Naive thymus-derived CD4-positive, alpha-beta T cell (primary cell): ENCODE measurements at places on chromosomes 7 and 10. TPM values are rescaled to one million over a fixed set of nuclear protein-coding genes. Genes with fewer than 3 reads are reported as not detected.

The STAG3 gene
- 6.5 TPM for polyA plus RNA-seq

DNA sequence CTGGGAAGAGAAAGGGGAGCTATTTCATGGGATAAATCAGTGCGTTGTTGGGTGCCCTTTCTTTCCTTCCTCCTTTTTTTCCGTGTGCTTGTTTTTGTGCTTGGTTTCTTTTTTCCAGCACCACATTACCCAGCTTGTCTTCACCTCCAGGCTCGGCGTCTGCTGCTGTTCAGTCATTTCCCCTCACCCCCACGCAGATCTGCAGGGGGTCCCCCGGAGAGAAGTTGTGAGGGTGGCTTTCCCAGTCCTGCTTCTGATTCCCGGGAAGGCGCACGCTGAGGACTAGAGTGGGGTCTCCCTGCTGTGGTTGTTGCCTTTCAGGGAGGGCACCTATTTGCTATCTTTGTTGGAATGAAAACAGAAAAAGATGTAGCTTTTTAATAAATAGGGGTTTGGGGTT is 1.6 kb downstream of the CAMK1D start:
- DNase-seq = no peak

DNA sequence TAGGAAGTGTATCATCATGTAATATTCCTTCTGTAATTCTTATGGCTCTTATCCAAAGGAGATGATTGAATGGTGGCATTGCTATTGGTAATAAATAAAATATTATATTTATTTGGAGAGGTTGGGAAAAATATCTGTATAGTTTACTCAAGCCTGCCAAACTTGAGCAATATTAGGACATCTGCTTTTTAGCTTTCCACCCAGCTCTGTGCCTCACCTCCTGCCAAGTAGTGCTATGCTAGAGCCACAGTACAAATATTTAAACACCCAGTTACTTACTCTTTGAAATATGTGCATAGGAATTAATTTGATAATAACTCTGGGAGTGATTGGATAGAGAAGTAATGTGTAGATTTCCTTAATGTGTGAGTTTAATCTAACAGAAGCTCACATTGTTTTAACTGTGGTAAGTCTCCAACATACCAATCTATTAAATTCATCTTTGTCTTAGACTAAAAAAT is 129.2 kb downstream of the BBS9 start:
- DNase-seq = no peak

- DNase-seq = no peak
Measured at GRCh38 chr10:112791447-112791846, 158.6 kb upstream of the TCF7L2 start.

The DNMBP gene
- polyA plus RNA-seq = 0.40 TPM

DNA sequence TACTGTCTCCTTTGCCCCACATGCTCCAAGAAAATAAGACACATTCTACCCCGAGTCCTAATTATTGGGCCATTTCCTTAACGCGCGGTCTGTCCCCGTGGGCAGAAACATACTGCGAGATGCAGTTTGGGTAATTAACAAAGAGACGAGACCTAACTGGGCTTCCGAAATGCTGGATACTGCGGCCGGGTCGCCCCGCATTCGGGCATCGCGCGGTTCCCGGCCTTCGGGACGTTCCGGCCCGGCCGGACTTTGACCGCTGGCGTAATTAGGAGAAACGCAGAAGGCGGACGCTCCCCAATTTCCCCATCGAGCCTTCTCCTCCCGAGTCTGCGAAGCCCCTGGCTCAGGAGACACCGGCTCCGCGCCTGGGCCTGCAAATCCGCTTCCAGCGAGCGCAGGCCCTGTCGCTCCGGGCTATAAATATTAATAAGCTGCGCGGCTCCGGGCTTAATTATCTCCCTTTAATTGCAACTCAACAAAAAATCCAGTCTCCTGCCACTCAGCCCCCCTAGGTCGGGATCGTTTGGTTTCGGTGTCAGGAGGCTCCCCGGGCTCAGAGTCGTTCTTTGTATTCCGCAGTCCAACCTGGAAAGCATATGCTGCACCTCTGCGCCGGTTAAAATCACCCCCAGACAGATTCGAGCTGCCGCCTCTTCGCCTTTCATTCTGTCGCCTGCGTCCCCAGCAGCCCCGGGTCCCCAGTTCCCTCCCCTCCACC is 131.5 kb downstream of the SPAG6 start:
- DNase-seq = no peak

DNA sequence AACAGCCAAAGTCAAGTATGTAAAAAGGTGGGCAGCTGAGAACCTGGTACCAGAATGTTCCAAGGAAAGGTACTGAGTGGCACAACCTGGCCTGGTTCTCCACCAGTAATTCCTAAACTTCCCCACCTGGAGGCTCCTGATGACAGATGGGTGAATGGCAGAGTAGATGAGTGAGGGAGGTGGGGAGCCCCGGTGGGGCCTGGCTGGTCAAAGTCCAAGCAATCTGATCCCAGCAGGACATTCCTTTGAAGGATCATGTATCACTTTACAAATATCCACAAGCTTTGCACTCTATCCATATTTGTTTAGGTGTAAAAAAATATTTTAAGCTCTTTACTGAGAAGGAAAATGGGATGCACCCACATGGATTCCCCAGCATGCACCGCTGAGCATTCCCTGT is 250.2 kb downstream of the DPP6 start:
- DNase-seq = no peak

The ADARB2 gene
- not detected for polyA plus RNA-seq

GRCh38 chr10:22389856-22390589 is 44.7 kb downstream of the SPAG6 start:
- DNase-seq = no peak

DNA sequence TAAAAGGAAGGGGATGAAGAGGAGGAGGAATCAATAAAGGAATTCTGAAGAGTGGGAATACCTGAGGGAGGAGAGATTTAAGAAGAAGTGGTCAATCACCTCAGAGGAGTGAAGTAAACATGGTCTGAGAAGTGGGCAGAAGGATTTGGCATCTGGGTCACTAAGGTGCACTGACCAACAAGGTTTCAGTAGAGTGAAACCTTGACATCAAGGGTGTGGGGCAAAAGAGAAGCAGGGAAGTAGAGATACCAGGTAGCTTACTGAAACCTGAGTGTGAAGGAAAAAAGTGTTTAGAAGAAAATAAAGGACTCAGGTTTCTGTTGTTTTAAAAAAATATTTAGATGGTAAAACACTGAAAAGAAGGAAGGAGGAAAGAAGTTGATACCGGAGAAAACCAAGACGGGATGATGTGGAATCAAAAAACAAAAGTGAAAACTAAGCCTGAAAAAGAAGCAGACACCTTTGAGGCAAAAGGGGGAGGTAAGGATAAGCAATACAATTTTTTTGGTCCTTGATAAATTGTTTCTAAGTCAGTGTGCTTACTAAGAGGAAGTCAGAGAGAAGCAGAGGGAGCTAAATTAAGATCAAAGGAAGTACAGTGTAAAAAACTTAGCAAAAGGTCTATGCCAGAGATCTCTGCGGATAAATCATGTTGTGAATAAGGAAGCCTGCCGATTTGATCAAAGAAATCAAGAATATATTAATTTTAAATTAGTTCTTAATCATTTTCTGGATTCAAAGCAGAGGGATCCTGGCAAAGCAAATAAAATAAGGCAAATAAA is 137.2 kb upstream of the GPR22 start:
- DNase-seq = no peak

The CARD11 gene
- polyA plus RNA-seq = 44.5 TPM

The AUTS2 gene
- polyA plus RNA-seq = 0.55 TPM

- DNase-seq = no peak
Measured at GRCh38 chr7:50367570-50367969, 63.1 kb downstream of the IKZF1 start.

The CC2D2B gene
- not detected for polyA plus RNA-seq

GRCh38 chr7:98166668-98166970 is 44.6 kb upstream of the BHLHA15 start:
- no peak for DNase-seq

- DNase-seq = no peak
Measured at GRCh38 chr10:131203456-131204357, 107.8 kb downstream of the TCERG1L start.

DNA sequence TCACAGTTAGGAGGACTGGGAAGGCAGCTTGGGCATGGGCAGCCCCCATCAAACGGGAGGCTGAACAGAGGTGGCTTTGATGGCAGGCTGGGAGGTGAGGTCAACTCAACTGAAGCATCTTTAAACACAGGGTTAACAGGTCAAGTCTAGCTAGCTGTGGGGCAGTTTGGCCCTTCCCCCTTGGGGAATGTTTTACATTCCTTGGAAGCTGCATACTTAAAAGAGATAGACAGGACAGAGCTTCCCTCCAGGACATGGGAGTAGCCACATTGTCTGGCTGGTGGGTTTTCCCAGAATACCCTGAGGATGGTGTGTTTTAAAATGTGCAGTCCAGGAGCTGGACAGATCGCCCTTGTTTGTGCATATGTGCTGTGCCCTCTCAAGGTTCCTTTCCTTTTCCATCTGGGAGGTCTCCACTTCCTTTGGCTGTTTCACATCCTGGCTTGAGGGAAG is 6.8 kb upstream of the RASSF4 start:
- DNase-seq = no peak

The PFKFB3 gene
- 2.3 TPM for polyA plus RNA-seq

DNA sequence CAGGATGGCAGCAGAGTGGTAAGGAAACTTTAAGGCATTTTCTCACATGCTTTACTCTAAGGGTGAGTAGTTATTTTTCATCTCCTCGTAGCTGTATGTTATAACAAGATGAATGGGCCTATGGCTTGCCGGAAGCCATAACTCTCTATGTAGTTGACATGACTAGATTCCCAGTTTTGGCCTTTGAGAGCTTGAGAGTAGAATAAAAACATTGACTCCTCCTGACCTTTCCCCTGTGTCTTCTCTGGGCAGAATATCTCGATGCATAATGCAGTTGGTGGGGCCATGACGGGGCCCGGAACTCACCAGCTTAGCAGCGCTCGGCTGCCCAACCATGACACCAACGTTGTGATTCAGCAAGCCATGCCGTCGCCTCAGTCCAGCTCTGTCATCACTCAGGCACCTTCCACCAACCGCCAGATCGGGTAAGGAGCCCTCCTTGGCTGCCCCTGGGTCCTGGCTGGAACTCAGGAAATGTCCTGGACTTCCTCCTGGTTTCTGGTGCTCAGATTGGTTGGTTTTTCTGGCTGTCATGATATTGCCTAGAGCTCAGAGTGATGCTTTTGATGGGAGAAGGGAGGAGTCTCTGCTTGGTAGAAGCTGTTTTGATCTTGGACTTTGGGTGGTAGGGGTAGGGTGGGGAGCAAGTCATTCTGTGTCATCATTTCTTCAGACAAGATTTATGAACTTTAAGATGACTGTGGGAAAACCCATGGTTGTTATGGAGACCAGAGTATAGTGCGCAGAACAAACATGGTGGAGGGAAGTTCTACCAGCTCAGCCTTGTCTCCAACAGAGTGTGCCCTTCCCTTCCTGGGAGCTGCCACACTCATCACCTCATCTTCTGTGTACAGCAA is 158.0 kb downstream of the CREB5 start:
- no peak for DNase-seq

The OR6B1 gene
- not detected for polyA plus RNA-seq

The NUTM2E gene
- not detected for polyA plus RNA-seq

The SPDYE9 gene
- polyA plus RNA-seq = not detected

GRCh38 chr7:105257338-105257737 is 131.4 kb downstream of the SRPK2 start:
- DNase-seq = no peak

- no peak for DNase-seq
Measured at GRCh38 chr10:117226813-117227451, 14.0 kb upstream of the SLC18A2 start.

The ASZ1 gene
- polyA plus RNA-seq = not detected

DNA sequence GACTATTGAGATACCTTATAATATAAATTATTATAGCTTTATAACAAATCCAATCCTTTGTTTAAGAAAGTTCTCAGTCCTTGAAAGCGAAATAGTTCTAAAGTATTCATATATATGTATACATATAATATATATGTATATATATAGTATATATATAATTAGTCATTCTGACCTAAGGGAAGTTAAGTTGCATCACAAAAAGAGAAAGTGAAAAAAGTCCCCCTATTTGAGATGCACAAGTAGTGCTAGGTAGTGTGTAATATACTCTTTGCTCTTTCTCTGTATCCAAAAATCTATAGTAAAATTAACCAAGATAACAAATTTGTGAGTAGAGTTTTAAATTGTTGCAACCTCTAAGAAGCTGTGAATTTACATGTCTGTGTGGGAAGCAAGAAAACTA is 13.3 kb upstream of the IFIT1B start:
- no peak for DNase-seq

The CHAT gene
- not detected for polyA plus RNA-seq
